ENCODE measurements at places on chromosomes 7 and 10.

GRCh38 chr7:94133460-94133859 lies 129.3 kb upstream of the BET1 start:
- DNase-seq = no peak

GRCh38 chr10:19638896-19639233 lies 177.4 kb upstream of the PLXDC2 start:
- no peak for DNase-seq

GRCh38 chr10:14022052-14022451 lies 308.7 kb downstream of the FRMD4A start:
- DNase-seq = no peak

DNA sequence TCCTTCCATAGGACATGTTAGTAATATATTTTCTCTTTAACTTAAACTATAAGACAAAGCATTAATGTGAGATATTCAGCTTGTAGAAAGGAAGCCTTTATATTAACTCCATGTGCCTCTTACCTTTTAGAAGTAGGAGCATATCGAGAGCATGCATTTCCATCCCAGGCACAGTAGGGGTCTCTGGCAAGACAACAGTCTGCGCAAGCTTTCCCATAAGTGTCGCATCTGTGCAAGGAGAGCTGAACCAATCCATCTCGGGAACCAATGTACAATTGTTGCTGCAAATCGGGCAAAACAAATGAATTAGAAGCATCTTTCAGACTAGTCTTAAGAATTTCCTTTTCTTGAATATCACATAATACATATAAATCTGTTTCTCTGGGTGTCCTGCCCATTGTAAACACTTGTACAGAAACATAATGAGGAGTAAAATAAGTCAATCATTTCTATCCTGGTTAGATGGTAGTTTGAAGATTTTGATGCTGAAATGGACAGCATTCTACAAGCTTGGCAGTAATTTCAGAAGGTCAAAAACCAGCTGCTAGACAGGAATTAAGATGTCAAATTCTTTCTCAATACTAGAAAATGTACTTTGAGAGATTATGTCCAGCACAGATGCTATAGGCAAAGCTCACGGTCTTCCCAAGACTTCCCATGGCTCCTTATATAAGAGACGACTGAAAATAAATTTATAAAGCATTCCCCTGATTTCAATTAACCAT lies 171.8 kb downstream of the SEMA3D start:
- no peak for DNase-seq

GRCh38 chr7:79282070-79282694 lies 171.3 kb downstream of the MAGI2 start:
- no peak for DNase-seq

- DNase-seq = no peak
These were observed 90.9 kb upstream of the WDR11 start for GRCh38 chr10:120760253-120760652.

GRCh38 chr7:52719677-52720076 lies 315.8 kb upstream of the POM121L12 start:
- no peak for DNase-seq

GRCh38 chr7:151600331-151600730 lies 80.6 kb upstream of the RHEB start:
- no peak for DNase-seq

- no peak for DNase-seq
These were observed 304.5 kb downstream of the CCSER2 start for GRCh38 chr10:84632866-84633265.

DNA sequence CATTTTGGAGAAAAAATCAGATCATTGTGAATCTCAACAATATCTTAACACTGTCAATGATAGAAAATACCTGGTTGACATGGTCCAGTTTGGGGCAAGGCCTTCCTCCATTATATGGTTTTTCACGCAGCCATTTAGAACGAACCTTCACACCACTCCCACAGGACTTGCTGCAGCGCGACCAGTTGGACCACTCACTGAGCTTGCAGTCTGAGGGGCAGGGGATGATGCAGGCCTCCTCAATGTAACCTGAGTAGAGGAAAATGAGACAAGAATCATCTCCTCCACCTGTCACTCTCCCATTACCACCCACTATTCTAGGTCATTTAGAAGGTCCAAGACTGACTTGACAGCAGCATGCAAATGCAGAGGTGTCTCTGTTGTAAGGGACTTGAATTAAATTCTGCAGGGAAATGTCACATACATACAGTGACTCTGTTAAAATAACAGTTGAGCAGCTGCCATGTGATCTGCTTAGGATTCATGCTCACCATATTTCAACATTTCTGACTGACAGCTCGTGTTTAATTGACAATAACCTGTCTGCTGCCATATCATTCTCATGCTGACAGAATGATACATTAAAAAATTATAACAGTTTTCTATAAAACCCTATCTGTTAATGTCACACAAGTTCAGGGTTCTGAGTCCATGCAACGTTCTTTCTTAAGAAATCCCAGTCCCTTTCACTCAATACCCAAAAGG lies 403.0 kb downstream of the THSD7A start:
- no peak for DNase-seq
